ENCODE measurements at places on chromosomes 13 and 19.

GRCh38 chr13:105979131-105980011 lies 556.1 kb downstream of the EFNB2 start:
- DNase-seq, result peak; percentile 70

DNA sequence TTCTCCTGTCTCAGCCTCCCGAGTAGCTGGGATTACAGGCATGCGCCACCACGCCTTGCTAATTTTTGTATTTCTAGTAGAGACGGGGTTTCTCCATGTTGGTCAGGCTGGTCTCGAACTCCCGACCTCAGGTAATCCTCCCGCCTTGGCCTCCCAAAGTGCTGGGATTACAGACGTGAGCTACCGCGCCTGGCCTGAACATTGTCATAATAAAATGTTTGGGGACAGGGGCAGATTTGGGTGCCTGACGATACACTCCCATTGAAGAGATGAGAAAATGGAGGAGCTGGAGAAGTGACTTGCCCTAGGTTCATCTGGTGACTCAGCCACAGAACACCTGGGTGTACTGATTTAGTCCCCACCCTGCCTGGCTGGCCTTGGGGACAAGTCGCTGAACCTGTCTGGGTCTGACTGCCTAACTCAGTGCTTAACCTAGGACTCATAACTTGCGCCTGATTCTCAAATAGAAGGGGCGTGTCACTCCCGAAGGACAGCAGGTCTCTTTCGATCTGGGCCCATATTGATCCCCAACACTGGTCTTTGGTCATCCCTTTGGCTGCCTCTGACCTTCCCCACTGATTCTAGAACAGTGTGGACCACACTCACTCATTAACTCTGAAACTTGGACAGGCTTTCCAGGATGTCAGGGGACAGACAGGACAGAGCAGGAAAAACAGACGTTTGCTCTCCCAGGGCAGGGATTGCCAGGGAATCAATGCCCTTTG lies 7.6 kb upstream of the BICRA start:
- DNase-seq, result peak; percentile 84

DNA sequence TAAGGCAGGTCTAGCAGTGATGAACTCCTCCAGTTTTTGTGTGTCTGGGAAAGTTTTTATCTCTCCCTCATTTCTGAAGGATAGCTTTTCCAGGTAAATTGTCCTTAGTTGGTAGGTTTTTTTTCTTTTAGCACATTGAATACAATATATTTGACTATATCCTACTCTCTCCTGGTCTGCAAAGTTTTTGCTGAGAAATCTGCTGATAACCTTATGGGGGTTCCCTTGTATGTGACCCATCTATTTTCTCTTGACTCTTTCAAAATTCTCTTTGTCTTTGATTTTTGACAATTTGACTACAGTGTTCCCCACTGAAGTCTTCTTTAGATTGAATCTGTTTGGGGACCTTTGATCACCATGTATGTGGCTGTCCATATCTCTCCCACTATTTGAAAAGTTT lies 42.6 kb upstream of the ZNF507 start:
- no peak for DNase-seq

GRCh38 chr13:111611651-111612050 lies 291.2 kb downstream of the TEX29 start:
- DNase-seq, result no peak

DNA sequence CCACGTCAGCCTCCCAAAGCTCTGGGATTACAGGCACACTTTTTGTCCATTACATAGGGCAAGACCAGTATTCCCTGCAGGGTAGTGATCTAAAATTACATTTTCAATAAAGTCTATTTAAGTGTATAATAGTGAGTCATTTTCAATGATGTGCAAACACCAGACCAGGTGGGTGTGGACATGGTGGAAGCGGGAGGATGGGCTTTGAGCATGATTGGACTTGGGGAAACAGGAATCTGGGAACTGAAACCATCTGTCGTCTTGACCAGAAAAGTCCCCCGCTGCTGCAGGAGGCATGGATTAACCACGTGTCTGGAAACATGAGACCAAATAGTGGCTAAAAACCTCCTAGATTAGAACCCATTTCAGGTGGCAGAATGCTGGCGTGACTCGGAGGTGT lies 4.9 kb downstream of the FXYD3 start:
- no peak for DNase-seq

DNA sequence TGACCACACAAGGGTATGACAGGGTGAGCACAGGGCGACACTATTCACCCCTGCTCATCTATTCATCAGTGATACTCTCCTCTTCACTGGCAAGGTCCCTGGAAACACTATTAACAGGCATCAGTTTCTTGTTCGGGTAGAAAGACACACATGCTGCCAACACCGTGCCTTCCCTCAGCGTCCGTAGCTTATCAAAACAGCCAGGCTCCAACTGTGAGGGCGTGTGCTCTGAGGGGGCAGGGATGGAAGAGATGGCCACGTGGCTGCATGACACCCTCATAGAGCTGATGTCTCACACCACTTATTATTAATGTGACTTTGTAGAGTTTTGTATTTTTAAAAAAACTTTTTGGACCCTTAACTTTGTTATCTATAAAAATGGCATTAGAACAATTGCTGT lies 160.3 kb downstream of the ITGBL1 start:
- no peak for DNase-seq

DNA sequence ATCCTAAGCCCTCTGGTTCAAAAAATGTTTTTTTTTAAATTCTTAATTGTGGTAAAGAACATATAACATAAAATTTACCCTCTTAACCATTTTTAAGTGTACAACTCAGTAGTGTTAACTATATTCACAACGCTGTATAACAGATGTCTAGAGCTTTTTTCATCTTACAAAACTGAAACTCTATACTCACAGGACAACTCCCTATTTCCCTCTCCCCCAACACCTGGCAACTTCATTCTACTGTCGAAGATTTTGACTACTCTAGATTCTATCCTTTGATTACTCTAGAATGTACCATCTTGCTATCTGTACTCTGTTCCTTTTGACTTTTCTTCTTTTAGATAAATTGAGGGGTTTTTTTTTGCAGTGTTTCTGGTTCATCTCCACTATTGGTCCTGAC lies 200.4 kb downstream of the KLF12 start:
- no peak for DNase-seq

DNA sequence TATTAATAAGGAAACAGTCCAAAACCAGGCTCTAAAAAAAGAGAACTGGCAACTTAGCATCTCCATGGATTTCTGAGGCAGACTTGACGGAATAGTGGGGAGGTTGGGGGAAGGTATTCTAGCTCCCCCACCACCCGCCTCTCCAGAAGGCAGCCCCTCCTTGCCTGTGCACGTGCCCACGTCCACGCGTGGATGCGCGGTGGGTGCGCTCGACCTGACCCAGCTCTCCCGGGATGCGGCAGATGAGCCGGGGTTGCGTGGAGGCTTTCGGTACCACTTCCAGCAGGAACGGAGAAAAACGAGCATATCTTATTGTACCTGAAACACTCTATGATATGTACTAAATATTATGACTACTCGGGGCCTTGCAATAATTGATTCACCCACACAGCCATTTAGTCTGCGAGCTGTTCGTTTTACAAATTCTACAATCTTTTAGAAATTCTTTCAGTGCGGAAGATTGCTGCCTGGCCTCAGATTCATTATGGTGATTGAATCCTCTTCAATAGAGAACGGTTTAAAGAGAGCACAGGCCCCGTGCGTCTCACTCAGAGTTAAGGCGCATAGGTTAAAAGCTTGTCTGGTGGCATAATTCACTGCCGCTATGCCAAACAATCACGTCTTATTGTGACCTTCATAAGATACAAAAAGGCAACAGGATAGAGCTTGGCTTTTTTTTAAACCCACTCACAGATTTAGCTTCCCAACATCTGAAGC lies 117.9 kb downstream of the URI1 start:
- DNase-seq, result no peak

Measured in transverse colon (tissue), 4 donors.